Right ventricle myocardium superior (tissue), 1 donor: ENCODE measurements at places on chromosomes 11 and 22. TPM values are rescaled to one million over a fixed set of nuclear protein-coding genes. Genes with fewer than 3 reads are reported as not detected.

POU2AF3 gene
- total RNA-seq, result 1.0 TPM

CCDC89 gene
- total RNA-seq, result 0.97 TPM

TRIM29 gene
- not detected for total RNA-seq

PRG3 gene
- total RNA-seq, result not detected

ZP1 gene
- not detected for total RNA-seq

GRCh38 chr22:46356496-46357480 lies 21.3 kb downstream of the TRMU start:
- DNase-seq, result no peak

DNA sequence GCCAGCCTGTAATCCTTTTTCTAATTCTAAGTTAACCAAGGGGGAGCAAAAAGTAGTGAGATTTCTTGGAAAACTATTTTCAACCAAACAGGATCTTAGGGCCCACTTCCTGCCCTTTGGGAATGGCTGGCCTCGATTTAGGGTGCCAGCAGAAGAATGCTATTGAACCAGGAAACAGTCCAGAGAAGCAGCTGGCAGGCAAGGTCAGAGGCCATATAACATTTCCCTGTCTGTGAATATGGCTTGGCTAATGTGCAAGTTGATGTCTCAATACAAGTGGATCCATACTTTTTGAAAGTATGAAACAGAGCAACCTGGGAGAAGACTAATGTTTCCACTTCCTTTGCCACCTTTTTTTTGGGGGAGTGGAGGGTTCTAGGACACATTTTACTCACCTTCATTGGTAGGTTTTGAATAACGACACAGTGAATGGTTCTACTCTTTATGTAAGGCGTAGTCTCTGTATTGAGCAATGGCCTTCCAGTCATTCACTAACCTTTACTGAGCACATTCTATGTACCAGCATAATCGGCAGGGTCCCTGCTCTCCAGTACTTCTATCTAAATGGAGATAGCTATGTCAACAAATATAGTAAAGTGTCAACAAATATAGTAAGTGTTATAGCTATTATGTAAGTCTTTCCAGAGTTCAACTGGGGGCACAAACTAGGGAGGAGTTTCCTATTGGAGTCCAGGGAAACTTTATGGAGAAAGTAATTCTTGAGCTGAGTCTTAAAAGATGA lies 34.2 kb upstream of the RRM1 start:
- DNase-seq, result no peak

- DNase-seq, result no peak
Observed at GRCh38 chr11:110738641-110739040, 26.4 kb upstream of the ARHGAP20 start.
